Stimulated activated CD8-positive, alpha-beta memory T cell treated with anti-CD3 and anti-CD28 coated beads, Interleukin-4, amount 100 ng/mL, for 1 hour (primary cell): ENCODE measurements at places on chromosomes 2 and 18.

DNA sequence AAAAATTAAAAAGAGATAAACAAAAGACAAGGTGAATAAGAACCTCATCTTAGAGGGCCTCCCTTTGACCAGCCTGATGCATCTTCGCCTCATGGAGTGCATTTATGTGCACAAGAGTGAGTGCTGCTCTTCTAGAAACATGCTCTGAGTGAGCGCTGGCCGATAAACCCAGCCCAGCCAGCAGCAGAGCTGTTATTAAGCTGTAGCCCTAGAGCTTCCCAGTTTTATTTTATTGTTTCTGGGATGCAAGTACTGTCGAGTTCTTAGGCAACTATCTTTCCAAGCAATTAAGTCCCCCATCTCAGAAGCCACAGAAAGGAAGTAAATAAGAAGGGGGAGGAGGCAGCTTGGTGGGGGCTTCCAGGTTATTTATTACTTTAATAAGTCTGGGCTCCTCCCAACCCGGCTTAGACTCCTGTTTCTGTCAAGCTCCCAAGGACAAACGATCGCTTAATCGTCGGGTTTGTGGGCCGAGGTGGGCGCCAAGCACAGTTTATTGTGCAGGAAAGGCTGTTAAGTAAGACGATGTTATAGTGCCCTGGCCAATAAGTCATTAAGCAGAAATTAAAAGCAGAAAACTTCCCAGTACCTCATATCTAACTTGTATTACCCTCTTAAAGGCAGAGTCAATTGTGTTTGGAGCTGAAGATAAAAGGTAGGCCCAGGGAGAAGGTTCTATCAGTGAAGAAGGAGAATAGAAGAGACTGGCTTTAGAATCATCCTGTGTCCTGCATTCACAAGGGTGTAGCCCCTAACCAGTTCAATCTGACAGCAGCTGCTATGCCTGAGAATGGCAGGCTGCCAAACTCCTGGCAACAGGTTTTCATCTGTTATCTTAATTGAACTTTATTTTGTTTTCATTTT, 176.3 kb downstream of the PIK3C3 start:
- DNase-seq = no peak

- no peak for DNase-seq
Measured at GRCh38 chr2:159349674-159350299, 63.3 kb upstream of the WDSUB1 start.

- DNase-seq = no peak
Measured at GRCh38 chr2:238600506-238601432, 174.0 kb downstream of the ASB1 start.

GRCh38 chr2:70341477-70341765, 39.6 kb upstream of the FAM136A start:
- no peak for DNase-seq

DNA sequence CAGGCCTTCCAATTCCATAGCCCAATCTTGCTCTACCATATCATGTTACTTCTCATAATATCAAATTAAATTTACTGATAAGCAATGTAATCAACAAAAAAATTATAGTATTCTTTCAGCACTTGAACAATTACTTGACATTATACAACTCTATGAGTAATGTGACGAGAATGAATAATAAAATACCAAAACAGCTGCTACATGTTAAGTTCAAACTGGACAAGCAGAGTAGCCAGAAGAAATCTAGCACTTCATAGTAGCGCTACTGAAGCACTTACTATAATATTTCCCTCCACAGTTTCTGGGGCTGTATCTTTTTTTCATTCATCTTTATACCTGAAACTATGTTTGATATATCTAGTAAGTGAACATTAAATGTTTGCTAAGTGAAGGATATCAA, 14.9 kb downstream of the PPP3R1 start:
- no peak for DNase-seq

GRCh38 chr18:66124394-66124793, 373.6 kb downstream of the CDH7 start:
- no peak for DNase-seq

- no peak for DNase-seq
Measured at GRCh38 chr2:9336576-9337314, 86.6 kb downstream of the ITGB1BP1 start.

DNA sequence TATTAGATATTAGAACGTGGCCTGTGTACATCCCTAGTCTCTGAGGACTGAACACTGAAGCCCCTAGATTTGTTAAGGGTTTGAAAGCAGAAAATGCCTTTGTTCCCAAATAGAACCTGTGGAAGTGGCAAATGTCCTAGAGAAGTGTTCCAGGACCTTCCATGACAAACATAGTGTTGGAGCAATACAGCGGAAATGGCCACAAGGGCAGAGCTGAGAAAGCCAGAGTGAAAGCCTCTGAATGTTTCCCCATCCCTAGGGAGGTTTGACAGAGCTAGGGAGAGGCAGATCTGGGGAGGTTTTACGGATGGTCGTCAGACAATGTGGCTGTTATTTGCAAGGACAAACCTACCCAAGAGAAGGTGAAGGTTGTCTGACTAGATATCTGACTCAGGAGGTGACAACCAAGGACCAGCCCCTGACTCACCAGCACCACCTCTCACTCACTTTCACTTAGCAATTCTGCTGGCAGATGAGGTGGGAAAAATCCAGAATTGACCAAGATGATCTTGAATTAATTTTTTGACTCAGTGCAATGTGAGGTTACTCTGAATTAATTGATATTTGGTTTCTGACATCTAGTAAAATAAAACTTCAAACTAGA, 24.1 kb downstream of the RBM43 start:
- DNase-seq = no peak

- DNase-seq = no peak
Measured at GRCh38 chr2:126145752-126146151, 510.2 kb upstream of the GYPC start.

- DNase-seq = no peak
Measured at GRCh38 chr2:65812887-65813286, 380.5 kb upstream of the SPRED2 start.

DNA sequence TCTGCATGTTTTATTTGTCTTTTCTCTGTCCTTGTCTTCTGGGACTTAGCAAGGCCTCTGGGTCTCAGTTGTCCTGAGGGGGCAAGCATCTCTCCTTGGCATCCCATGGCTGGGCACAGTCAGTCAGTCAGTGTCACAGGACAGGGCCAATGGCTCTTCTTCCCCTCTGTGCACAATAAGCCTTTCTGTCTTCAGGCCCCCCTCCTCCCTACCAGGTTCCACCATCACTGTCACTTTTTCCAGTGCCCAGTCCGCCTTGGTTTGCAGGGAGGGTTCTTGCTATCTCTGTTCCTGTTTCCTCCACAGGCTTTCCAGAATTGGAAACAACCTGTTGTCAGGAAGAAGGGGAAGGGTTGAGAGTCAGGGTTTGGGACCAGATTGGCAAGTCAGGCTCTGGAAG, 1.7 kb upstream of the VAMP5 start:
- no peak for DNase-seq

- DNase-seq = no peak
Measured at GRCh38 chr2:195613922-195614321, 43.1 kb upstream of the SLC39A10 start.

DNA sequence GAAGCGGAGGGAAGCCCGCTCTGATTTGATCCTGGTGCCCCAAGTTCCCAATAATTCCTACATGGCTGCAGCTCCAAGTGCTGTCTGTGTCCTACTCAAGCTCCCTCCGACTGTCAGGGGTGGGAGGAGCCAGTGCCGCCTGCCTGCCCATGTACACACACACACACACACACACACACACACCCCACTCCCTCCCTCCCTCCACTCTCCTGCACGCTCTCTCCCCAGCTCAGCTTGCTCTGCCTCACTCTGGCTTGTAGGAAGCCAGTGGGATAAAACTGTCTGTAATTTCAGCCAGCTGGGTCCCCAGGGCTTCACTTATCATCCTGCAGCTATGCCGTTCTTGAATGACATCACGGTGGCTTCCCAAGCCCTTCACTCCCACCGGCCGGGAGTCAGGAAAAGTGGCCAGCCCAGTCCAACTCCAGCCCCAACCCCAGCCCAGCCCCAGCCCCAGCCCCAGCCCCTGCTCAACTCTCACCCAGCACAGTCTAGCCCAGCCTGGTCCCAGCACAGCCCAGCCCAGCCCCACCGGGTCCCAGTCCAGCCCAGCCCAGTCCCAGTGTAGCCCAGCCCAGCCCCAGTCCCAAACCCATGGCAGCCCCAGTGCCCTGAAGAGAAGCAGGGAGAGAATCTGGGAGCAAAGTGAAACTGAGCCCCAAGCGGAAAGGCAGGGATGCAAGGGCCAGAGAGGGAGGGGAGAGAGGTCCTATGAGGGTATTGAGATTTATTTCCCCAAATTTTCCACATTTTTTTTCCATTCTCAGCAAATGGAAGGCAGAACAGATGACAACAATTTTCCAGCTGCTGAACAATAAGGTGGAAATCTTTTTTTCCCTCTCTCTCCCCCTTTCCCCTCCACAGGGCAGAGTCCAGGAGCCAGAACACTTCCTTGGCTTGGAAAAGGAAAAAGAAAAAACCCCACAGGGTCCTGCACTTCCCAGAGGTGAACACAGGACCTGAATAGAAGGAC, 144.0 kb downstream of the TNS1 start:
- DNase-seq = no peak

- DNase-seq = no peak
Measured at GRCh38 chr2:206886696-206887095, 52.6 kb upstream of the CPO start.

DNA sequence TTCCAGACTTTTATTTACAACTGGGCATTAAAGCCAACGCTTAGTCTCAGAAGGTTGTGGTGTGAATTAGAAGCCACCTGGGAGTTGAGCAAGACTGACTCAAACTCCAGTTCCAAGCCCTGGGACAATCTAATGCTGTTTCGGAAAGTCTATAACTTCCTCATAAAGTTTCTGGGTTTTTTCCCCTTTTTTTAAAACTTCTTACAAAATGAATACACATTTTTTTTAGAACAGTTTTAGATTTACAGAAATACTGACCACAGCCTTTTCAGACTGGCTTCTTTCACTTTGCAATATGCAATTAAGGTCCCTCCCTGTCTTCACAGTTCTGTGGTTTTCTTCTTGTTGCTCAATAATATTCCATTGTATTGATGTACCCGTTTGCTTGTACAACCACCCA, 115.9 kb upstream of the TWIST2 start:
- no peak for DNase-seq

DNA sequence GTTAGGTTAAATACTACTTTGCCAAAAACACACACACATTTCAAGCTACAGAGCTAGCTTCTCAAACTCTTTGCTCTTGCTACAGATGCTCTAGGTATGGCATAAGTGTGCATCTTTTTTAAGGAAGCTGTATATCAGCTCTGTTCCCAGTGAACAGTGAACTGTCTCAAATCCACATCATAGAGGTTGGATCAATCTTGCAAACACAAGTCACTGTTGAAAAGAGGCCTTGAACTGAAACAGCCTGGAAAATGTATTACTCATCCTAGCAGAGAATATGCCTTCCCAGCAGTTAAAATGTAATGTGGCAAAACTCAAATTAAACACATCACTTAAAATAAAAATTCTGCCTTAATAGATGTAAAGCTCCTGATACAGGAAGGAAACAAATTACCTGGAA, 151.8 kb downstream of the WDPCP start:
- DNase-seq = no peak

GRCh38 chr2:190875891-190876290, 4.7 kb upstream of the GLS start:
- DNase-seq = no peak

DNA sequence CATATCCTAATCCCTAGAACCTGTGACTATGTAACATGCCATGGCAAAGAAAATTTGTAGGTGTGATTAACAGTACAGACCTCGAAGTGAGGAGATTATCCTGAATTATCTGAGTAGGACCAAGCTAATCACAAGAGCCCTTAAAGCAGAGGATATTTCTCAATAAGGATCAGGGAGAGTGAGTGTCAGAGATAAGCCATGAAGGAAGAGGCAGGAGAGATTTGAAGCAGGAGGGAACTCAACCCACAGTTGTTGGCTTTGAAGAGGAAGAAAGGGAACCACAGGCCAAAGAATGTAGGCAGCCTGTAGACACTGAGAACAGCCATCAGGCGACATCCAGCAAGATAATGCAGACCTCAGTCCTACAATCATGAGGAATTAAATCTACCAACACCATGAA, 229.3 kb downstream of the NBAS start:
- DNase-seq = no peak

DNA sequence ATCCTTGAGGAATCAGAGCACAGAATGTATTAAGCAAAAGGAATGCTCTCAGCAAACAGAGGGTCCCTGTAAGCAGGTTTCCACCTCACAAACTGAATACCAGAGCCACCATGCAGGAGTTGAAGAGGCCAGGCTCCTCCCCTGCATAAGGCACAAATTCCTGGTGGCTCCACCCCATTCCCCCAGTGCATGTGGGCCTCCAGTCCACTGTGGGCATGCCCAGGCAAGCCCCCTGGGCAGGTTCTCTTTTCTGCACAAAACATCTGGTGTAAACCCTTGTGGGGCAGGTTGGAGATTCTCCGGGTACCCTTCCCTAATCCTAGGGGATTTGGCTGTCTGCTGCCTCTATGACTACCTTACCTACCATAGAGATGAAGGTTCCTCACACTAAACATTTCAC, 166.5 kb downstream of the PTPRM start:
- DNase-seq = no peak

DNA sequence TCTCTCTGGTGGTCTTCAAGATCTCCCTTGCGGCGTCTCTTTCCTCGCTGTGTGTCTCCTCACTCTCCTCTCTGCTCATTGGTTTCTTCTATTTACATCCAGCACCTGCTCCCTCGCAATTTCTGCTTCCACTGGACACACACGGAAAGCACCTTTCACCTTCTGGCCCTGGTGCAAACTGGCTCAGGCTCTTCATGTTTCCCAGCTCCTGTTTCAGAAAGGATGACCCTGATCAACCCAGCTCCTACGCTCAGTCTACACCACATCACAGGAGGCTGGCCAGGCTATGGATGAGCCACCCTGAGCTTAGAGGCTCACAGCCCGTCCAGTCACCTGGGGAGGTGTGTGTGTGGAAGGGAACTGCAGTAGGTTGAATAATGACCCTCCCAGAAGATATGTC, 72.7 kb downstream of the MCFD2 start:
- no peak for DNase-seq

DNA sequence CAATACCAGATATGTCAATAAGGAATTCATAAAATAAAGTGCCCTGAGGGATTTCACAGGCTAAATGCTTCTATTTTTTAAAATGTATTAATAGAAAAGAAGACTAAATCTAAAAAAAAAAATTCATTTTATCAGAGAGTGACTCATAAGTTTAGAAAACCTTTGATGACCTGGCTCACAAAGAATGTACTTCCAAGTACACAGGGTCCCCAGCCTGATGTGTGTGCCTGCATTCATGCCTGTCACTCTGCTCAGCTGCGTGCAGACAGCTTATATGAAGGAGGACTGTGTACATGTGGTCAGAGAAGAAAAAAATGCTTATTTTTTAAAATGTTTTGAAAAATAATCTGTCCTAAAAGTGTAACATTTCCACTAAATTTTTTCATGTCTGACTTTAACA, 3.0 kb upstream of the CPS1 start:
- DNase-seq = no peak
